ENCODE measurements at places on chromosomes 6 and 20. TPM values are rescaled to one million over a fixed set of nuclear protein-coding genes. Genes with fewer than 3 reads are reported as not detected.

The SIRPD gene
- total RNA-seq: 0.42 TPM

The TRIM40 gene
- not detected for total RNA-seq

The SLA2 gene
- total RNA-seq: 0.99 TPM

The OTOR gene
- not detected for total RNA-seq

The KHDC1 gene
- total RNA-seq: 1.8 TPM

The BPIFA1 gene
- total RNA-seq: not detected

The ADGRF1 gene
- not detected for total RNA-seq

The PPIL6 gene
- total RNA-seq: 1.5 TPM

The FERMT1 gene
- total RNA-seq: 0.39 TPM

The HLA-DPA1 gene
- 122 TPM for total RNA-seq

The ABHD16B gene
- not detected for total RNA-seq

The ZNF334 gene
- total RNA-seq: 3.9 TPM

The OPRM1 gene
- total RNA-seq: not detected

The MYLK4 gene
- 1.7 TPM for total RNA-seq

The WFDC12 gene
- not detected for total RNA-seq

The ACSS1 gene
- 23.4 TPM for total RNA-seq

The IL17A gene
- not detected for total RNA-seq

The C20orf96 gene
- 4.6 TPM for total RNA-seq

The VWA7 gene
- total RNA-seq: 0.58 TPM

The KIZ gene
- total RNA-seq: 29.4 TPM

The DEFB126 gene
- total RNA-seq: not detected

The ACTR5 gene
- 7.0 TPM for total RNA-seq

The MBOAT1 gene
- 7.4 TPM for total RNA-seq

The C20orf204 gene
- 1.7 TPM for total RNA-seq

The ADGRB3 gene
- total RNA-seq: 6.1 TPM

The C20orf144 gene
- not detected for total RNA-seq

The GSTA1 gene
- 1.7 TPM for total RNA-seq

The FAM184A gene
- total RNA-seq: 4.8 TPM

The TSPO2 gene
- total RNA-seq: not detected

The LIN28B gene
- total RNA-seq: not detected

The PRKN gene
- total RNA-seq: 9.0 TPM

Measured in aorta (tissue), 5 donors.